ENCODE measurements at places on chromosomes 4 and X.

DNA sequence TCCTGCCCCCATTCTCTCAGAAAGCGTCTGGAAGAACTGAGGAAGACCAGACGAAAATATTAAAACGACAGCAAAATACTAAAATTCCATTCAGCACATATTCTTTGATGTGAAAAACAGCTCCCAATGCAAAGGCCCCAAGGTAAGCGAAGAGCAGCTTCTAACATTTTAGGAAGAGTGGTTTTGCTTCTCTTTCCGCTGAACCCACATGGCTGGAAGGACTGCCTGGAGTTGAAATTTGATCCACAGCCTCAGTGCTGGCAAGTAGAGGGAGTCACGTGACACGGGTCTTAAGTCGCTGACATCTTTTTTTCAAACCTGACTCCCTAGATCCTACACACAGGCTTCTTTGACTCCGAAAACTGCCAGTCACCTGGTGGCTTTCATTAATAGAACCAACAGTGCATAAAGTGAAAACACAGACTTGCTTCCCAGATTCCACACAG lies at the start of gene FAM13A:
Gene FAM13A, minus strand, starts transcription at position 233 of the 446 bp plus-strand sequence. Its CDS starts 221 bp downstream, at position 12.
- DNase-seq, result peak; percentile 73

DNA sequence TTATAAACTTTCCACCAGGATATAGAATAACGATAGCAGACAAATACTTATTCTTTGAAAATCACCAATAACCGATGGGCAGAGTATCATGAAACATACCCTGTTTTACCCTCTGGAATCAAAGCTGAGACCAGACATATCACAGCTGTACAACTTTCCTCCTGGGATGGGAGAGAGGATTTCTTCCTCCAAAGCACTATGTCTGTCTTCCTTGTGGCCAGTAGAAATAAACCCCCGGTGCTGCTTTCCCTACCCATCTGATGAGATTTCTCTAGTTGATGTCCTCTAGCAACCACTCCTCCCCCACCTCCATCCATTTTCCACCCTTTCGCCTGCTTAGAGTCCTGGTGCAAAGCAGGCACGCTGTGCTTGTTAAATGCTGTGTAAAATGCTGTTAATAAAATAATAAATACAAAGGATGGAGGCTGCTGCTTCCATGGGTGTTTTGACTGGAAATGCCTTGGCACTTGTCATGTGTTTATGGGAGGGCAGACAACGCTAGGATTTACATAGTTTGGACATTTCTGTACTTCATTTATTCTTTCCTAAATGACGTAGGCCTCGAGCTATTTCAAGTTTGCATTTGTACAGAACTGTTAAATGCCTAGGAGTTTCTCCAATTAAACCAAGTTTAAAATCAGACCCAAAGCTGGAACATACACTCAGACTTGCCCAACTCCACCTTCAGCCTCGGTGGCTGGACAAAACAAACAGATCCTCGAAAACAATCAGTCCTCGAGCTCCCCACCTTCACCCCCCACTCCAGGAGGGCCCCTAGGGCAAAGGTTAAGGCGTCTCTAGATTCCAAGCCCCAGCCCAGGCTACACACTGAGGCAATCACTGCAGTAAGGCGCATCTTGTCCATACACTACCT lies 10.1 kb downstream of the BCOR start:
- DNase-seq, result no peak

DNA sequence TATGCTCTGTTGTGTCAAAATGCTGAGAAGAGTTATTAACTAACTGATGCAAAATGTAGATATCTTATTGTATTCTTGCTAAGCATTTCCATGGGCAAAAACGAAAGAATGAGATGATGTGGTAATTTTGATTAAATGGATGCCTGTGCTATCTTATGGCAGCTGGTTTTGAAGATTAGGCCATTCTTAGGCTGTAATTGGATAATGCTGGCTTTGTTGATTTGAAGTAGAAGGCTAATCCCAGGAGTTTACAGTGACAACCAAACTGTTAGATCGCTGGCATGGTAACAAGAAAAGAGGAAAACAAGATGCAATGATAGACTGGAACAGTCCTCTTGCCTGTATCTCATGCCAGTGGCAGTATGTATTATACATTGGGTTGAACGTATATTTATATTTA lies 74.1 kb upstream of the WDR44 start:
- DNase-seq, result no peak

DNA sequence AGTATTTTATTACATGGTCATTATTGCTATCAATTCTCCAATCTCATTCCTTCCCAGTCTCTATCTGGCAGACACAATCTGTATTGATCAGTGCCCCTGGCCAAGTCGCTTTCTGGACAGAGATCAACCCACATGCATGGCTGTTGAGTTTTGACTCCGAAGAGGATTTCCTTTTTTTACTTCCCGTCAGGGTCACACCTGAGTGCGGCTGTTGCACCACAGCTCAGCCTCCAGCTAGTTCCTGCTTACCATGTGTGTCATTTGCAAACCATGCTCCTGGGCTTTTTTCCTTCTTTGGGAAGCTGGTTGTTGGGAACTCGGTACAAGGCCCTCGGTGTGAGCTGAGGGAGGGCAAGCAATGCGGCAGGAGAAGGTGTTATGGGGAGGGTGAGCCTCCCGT lies 11.7 kb downstream of the MAGED2 start:
- DNase-seq, result no peak

- no peak for DNase-seq
Measured at GRCh38 chrX:69126642-69127041, 38.6 kb downstream of the PJA1 start.

DNA sequence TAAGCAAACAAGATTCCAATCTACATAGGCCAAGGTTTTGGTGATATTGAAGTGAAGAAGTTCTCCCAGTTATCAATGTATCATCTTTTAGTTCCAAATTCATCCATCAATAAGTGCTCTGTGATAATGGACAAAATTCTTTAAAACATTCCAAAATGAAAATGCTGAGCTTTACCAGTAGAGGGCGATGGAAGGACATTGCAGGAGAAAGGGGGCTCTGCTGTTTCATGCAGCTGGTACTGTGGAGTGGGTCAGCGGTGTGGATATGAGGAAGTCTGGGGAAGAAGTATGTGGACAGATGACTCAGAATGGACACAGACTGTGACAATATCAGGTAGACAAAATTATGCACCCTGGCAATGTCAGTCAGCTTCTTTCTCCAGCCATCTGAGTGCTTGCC lies 46.6 kb upstream of the HS6ST2 start:
- DNase-seq, result no peak

DNA sequence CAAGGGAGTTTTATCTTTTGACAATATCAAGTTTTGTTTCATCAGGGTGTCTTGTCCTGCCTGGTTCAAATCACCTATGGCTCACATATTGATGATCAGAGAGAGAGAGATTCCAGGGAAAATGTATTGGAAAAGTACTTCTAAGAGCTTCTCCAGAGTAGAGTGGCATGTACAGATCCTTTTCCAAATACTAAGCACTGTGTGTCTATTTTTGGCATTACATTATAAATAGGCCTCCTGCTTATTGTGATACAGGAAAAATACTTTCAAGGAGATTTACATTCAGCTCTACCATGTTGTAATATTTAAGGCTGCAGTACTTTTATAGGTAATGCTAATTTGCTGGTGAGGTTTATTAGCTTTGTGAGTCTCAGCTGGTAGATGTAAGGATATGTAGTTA lies 100.8 kb downstream of the DCK start:
- DNase-seq, result no peak

DNA sequence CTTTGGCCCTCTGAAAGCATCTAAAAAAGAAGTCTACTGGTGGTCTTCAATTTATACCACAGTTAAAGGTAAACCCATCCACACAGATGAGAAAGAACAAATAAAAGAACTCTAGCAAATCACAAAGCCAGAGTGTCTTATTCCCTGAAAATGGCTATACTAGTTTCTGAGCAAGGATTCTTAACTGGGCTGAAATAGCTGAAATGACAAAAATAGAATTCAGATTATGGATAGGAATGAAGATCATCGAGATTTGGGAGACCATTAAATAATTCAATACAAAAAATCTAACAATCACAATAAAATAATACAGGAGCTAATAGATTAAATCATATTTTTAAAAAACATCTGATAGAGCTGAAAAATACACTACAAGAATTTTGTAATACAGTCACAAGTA lies 11.8 kb downstream of the PF4 start:
- DNase-seq, result no peak

GRCh38 chrX:36861601-36862000 lies 146.6 kb upstream of the FAM47C start:
- no peak for DNase-seq

DNA sequence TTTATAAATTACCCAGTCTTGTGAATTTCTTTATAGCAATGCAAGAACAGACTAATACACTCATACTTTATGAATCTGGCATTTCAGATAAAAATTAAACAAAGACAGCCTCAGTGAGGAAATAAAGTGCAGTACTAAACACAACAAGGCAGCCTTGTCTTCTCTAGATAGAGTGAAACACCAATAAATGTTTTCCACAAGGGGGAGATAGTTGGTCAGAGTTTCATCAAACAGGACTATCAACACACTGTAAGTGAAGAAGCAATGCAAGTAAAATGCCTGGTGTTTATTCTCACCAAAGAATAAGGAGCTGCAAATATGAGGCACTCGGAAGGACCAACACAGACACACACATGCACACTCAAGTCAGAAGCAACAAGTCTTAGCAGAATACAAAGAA lies 62.8 kb downstream of the FAM9B start:
- no peak for DNase-seq

DNA sequence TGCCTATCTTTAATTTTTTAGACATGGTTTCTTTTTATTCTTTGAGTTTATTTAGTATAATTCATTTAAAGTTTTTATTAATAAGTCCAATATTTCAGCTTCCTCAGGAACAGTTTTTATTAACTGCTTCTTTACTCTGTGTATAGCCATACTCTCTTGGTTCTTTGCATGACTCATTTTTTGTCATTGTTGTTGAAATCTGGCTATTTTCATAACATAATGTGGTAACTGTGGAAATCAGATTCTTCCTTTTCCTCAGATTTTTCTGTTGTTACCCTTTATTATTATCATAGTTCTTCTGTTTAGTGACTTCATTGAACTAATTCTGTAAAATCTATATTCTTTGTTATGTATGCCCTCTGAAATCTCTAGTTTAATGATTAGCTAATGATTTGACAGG lies 124.9 kb upstream of the CYSLTR1 start:
- no peak for DNase-seq

- DNase-seq, result no peak
Measured at GRCh38 chr4:25022766-25023165, 8.0 kb downstream of the LGI2 start.

GRCh38 chrX:9942086-9942485 lies 25.1 kb upstream of the CLDN34 start:
- DNase-seq, result no peak
